CD4-positive, alpha-beta T cell treated with Interleukin-15 for 4 hours (primary cell): ENCODE measurements at places on chromosomes 13 and 19.
A peak's percentile ranks its signal among the peaks of the same experiment; 100 is the strongest.

DNA sequence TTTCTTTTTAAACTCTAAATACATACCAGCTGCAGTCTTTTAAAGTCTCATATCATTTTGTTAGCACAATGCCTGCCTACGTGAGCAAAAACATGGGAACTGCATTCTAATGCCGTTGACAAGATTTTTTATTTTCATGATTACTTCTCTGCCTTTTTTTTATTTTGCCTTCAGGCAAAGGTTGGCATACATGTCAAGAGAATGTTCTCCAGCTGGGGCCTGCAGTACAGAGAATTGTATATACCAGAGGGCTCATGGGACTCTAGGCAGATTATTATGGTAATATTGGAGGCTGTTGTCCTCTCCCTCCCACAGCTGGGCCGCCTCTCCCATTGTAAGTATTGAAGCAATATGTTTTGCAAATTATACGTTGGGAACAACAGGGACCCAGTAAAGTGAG lies 53.9 kb upstream of the OBI1 start:
- DNase-seq, result no peak

- peak; percentile 35 for DNase-seq
Measured at GRCh38 chr19:57171551-57172081, 4.3 kb upstream of the DUXA start.

- DNase-seq, result peak; percentile 79
Measured at GRCh38 chr19:39398297-39398864, 7.2 kb downstream of the MED29 start.

- DNase-seq, result no peak
Measured at GRCh38 chr13:80050252-80050651, 290.7 kb downstream of the SPRY2 start.

DNA sequence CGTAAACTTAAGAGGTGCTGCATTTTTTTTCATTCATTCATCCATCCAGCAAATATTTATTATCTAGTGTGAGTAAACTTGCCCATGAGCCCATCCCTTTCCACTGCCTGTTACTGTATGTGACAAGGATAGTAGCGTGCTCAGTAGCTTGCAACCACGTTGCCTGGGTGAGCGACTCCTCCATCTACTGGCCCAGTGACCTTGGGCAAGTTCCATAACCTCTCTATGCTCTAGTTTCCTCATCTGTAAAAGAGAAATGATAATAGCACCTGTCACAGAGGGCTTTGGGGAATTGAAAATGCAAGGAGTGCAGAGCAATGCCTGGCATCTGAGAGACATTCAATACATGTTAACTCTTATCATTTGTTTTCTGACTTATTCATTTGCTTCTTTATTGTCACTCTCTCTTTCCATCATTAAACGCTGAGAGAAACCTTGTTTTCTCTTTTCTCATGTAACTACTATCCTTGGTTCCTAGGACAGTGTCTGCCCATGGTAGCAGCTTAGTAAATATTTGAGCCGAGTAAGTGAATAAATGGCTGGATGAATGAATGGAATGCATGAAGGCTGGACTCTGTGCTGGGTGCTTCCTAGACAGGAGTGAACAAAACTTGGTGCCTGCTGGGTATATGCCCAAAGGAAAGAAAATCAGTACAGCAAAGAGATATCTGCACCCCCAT lies 19.9 kb downstream of the LRCH1 start:
- DNase-seq, result no peak

GRCh38 chr13:95642028-95642621 lies 2.4 kb downstream of the DZIP1 start:
- no peak for DNase-seq

DNA sequence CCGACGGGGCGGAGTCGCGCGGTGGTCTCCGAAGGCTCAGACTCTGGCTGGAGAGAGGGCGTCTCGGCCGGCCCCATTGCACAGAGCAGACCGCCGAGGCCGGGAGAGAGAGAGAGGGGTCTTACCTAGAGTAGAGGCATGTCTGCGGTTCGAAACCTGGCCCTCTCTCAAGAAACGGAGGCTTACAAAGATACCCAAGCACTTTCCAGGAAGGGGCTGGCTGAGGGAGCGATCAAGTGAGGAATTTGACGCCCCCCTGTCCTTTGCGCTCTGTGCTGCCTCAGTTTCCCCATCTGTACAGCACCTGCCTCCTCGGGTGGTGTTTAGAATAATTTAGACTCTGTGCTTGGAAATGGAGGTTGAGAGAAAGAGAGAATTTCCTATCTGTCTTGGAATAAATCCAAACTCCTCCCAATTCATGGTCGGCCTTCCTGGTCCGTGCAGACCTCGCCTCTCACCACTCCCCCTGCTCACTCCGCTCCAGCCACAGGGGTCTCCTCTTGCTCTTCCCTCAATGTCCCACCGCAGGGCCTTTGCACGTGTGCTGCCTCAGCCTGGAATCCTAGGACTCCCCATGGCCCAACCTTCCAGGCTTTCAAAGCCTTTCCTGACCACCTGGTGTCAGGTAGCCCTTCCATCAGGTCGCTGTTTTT lies 658 bp upstream of the ISOC2 start:
- no peak for DNase-seq

DNA sequence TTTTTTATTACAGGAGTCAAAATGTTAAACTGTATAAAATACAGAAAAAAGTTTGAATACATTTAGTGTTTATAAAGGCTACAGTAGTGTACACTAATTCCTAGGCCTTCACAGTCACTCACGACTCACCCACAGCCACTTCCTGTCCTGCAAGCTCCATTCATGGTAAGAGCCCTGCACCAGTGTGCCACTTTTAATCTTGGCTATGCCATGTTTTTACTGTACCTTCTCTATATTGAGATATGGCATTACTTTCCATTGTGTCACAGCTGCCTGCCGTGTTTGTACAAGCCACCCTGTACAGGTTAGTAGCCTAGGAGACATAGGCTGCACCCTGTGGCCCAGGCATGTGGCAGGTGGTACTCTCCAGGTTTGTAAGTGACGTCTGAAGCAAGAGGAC lies 32.1 kb downstream of the C1QTNF9 start:
- DNase-seq, result no peak

- DNase-seq, result no peak
Measured at GRCh38 chr13:112718318-112718717, 28.5 kb downstream of the ATP11A start.

DNA sequence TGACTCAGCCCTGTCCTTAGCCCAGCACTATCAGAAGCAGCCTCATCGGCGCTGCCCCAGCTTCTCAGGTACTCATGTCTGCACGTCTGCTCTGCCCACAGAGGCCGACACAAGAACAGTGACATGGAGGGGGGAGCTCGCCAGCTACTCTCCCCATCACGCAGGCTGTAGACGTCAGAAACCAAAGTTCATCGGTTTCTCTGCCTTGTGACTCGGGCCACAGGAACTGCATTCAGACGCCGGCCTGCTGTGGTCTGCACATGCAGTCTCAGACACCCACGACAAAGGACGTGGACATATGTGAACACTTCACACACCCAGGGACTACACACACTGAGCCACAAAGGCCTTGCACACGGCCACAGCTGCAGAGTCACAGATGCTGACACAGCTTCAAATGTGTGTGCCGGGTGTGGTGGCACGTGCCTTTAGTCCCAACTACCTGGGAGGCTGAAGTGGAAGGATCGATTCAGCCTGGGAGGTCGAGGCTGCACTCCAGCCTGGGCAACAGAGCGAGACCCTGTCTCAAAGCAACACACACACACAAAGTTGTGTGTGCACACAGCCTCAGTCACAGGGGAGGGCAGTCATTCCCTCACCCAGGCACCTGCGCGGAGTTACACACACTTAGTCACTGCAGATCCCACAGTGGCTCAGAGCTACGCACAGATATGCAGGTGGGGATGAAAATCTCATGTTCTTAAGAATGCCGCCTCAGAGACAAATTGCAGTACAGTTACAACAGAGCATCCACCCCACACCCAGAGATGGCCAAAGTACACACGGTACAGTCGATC lies 4.9 kb upstream of the ZFP36 start:
- DNase-seq, result peak; percentile 91

GRCh38 chr19:56153507-56153906 lies 12.4 kb downstream of the ZNF444 start:
- no peak for DNase-seq

DNA sequence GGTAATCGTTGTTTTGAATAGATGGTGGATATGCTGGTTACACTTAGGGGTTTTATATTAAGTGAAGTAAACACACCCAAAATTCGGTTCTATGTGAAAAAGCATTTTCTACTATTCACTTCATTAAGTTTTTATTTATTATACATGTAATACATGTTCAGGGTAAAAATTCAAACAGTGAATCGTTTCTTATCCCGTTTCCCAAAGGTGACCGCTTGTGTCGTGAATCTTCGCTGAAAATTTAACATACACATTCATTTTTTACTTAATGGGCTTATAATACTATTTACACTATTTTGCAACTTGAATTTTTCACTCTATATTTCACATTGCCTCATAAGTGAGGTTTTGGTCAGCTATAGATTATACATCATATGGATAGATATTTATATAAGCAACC lies 24.5 kb downstream of the IPO5 start:
- DNase-seq, result no peak

DNA sequence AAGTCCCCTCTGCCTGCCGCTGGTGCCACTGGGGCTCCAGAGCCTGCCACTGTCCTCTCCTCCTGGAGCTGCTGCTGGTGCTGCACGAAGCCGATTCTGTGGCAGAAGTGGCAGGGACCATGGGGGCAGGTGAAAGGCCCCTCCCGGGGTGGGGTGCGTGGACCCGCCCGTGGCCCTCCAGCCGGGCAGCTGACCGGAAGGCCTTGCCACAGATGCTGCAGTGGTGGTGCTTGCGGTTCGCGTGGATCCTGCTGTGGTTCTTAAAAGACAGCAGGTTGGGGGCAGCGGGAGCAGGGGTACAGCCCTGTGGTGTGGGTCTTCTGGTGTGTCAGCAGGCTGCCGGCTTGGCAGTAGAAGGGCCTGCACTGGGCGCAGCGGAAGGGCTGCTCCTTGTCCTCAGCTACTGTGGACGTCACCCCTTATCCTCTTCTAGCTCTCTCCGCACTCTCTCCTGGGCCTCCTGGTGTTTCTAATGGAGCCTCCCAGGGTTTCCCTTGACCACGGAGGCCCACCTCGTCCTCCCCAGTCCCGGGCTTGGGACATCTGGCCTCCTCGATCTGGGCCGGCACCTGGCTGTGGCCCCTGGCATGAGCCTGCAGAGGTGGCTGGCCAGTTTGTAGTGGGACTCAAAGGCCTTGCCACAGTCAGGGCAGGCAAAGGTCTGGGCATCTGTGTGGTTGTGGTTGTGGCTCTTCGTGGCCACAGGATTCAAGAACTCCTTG lies 380.4 kb downstream of the OLFM4 start:
- no peak for DNase-seq

GRCh38 chr19:34232566-34233481 lies 21.5 kb upstream of the GARRE1 start:
- DNase-seq, result peak; percentile 23

- no peak for DNase-seq
Measured at GRCh38 chr13:111007209-111007608, 92.3 kb upstream of the ANKRD10 start.

DNA sequence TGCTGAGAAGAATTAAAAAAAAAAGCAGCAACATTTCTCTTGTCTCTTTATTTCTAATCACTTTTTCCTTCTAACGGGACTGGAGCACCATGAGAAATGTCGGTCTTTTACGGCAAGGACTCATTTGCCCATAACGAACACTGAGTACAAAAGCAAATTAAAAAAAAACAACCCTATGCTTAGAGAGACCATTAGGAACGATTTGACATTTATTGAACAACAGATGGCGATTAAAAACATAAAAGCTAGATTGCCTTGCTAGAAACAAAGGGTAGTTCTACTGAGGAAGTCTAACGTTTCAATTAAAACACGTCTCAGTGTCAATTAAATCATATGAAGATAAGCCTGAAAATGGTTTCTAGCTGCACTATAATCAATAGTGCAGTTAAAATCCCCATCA lies 51.1 kb downstream of the OLFM4 start:
- DNase-seq, result no peak

DNA sequence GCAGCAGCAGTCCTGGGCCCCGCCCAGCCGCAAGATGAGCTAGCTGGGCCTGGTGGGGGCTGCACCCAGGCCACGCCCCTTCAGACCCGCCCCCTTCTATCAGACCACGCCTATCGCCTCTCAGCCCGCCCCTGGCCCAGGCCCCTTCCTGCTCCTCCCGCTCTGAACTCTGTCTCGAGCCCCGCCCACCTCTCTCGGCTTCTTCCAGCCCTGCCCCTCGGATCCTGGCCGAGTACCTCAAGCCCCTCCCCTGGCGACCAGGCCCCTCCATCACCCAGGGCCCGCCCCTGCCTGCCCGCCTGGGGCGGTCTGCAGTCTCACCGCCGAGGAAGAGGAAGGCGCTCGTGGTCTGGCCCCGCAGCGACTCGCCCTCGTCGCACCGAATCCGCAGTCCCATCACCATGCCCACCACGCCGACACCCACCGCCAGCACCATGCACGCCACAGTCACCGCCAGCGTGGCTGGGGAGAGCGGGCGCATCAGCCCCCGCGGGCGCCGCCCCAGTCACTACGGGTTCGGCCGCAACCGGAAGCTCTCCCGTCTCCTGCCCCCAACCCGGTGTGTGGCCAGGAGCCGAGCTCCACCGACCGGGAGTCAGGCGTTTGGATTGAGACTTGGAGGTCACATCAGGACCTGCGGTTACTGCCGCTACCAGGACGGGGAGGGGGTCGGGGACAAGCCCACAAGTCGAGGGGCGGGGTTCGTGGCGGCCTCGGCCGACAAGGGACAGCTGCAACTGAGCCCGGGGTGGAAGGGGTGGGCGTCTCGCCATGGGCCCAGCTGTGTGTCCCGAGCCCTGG lies 1.0 kb downstream of the CLDND2 start:
- peak; percentile 98 for DNase-seq

GRCh38 chr19:43622070-43622469 lies 2.6 kb upstream of the ZNF428 start:
- DNase-seq, result no peak

DNA sequence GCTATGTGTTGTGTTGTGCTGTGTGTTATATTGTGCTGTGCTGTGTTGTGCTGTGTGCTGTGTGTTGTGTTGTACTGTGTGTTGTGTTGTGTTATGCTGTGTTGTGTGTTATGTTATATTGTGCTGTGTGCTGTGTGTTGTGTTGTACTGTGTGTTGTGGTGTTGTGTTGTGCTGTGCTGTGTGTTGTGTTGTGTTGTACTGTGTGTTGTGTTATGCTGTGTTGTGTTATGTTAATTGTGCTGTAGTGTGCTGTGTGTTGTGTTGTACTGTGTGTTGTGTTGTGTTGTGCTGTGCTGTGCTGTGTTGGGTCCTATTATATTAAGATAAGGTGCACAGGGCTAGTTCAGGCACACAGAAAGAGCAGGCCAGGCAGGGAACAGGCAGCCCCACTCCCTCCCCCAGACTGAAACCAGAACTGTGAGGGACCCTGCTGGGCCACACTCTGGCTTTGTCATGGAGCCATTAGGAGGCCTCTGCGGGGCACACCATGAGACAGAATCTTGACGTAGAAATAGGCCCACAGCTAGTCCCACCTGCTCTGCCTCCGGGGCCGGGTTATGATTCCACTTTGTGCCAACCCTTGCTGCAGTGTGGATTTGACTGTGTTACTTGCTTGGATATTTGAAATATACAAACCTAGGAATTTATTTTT lies 12.1 kb downstream of the SOX1 start:
- no peak for DNase-seq
